ENCODE measurements at places on chromosomes 12 and 14.

GRCh38 chr14:89444516-89445125 is 27.6 kb upstream of the FOXN3 start:
- peak; percentile 6 for DNase-seq

DNA sequence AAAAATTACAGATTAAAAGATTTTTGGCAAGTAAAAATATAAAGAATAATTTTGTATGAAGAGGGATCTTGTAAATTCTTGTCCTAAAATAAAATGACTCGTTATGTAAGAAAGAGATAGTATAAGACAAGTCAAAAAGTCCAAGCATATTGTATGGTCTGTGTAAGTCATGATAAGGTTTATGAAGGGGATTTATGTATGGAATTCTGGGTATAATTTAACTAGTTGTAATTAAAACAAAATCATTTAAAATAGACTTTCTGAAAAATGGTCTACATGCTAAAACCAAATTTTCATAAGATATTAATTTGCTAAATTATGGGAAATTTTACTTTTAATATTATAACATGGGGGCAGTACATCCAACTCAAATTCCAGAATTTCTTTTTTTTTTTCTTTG is 17.6 kb upstream of the PEX5 start:
- DNase-seq: no peak

GRCh38 chr14:26261368-26262122 is 336.3 kb downstream of the NOVA1 start:
- DNase-seq: no peak

- DNase-seq: peak; percentile 86
Observed at GRCh38 chr12:41277100-41277945, 89.2 kb downstream of the PDZRN4 start.

GRCh38 chr12:15580431-15580830 is 208.8 kb downstream of the EPS8 start:
- DNase-seq: peak; percentile 29

DNA sequence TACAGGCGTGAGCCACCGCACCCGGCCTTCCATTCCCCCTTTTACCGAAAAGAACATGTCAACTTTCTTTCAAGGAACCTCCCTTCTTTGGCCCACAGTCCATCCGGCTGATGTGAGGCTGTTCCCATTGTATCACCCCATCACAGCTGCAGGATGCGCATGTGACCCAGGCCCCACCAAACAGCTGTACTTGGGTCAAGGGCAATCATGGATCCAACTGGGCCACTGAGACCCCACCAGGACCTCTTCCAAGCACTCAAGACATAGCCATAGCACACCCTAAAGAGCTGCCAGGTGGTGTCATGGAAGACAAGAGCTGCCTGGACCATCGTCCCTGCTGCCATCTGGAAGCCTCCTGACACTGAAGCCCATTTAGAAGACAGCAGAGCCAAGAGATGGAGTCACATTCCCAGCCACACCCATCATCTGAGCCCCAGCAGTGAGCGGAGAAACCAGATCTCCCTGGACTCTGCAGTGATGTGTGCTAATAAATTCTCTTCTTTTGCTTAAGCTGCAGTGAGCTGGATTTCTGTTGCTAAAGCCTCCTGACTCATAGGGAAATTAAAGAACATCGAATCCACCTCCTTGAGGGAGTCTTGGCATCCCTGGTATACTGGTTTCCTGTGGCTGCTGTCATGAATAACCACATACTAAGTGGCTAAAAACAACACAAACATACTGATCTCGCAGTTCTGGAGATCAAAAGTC is 105.6 kb downstream of the KSR2 start:
- no peak for DNase-seq

GRCh38 chr12:54053003-54053750 is 458 bp upstream of the HOXC4 start:
- no peak for DNase-seq

- no peak for DNase-seq
Observed at GRCh38 chr12:4191642-4192041, 81.9 kb upstream of the CCND2 start.

DNA sequence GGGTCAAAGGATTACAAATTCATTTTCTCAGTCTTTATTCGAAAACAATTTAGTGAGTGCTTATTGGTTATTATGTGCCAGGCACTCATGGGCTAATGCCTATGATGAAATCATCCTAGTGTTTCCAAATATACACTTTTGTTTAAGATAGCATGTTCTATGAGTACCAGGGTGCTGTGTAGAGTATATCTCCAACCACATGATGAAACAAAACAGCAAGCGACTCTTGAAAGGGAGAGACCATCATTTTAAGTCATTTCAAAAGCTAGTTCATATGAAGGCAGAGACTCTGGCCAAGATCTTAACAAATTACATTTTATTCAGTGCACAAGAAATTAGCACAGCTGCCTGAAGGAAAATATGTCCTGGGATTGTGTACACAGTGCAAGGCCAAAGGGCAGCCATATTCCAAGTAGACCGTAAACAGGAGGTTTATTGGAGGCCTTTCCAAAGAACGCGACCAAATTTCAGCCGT is 204.2 kb downstream of the EFCAB11 start:
- peak; percentile 11 for DNase-seq

DNA sequence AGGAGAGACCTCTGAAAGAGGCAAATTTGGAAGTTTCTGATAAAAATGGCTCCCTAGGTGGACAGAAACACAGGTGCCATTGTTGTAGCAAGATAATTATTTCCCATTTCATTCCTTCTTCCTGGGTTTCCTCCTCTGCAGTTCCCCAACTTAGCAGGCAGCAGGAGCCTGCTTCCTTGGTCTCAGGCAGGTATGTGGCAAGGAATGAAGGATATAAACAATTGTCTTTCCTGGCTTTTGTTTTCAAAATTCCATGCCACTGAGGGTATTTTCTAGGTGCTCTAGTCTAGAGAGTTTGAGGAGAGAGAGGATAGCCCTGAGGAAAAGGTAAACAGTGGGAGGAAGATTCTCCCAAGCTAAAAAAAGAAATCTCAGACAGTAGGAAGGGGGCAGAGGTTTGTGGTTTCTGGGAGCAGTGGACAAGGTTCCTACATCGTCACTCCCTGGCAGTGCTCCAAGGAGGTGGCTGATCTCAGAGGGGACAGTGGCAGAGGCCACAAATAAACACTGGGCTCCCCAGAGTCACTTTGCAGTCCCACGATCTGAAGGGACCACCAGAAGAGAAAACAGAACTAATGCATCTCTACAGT is 82.6 kb upstream of the IGF1 start:
- DNase-seq: no peak

GRCh38 chr12:16606201-16606849 is 363 bp upstream of the LMO3 start:
- DNase-seq: peak; percentile 81

- DNase-seq: no peak
Observed at GRCh38 chr12:49368240-49368600, 958 bp downstream of the SPATS2 start.

- no peak for DNase-seq
Observed at GRCh38 chr14:77988970-77989369, 181.2 kb upstream of the NRXN3 start.

DNA sequence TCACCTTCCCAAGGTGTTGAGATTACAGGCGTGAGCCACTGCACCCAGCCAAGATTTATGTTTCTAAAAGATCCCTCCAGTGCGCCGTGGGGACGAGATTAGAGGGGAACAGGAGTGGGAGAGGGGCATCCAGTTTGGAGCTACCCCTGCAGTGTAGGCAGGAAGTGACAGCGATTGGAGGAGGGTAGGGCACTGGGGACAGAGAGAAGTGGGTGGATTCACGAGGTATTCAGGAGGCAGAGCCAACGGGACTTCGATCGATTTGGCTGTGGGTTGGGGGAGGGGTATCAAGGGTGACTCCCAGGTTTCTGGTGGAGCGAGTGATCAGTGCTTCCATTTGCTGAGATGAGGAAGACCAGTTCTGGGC is 82.1 kb downstream of the CCDC92 start:
- DNase-seq: no peak

DNA sequence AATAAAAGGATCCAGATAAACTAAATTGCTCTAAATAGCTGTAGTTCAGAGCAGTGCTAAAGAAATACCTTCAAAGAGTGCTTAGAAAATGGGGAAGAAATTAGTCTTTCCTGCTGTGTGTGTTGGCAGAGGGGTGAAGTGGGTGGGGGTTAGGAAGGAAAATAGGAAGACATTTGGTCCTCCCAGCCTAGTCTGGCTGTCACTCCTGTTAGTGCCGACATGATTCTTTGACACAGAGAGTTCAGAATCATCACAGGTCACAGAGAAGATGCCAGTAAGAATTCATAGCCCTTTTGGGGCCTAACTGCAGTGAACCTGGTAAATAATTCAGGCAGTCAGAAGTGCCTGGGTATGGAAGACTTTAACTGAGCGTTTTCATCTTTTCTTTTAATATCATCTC is 74.8 kb downstream of the FLRT2 start:
- no peak for DNase-seq

- no peak for DNase-seq
Observed at GRCh38 chr14:56759633-56760032, 50.6 kb downstream of the OTX2 start.

GRCh38 chr12:103930787-103931735 is 851 bp downstream of the HSP90B1 start:
- DNase-seq: peak; percentile 50

DNA sequence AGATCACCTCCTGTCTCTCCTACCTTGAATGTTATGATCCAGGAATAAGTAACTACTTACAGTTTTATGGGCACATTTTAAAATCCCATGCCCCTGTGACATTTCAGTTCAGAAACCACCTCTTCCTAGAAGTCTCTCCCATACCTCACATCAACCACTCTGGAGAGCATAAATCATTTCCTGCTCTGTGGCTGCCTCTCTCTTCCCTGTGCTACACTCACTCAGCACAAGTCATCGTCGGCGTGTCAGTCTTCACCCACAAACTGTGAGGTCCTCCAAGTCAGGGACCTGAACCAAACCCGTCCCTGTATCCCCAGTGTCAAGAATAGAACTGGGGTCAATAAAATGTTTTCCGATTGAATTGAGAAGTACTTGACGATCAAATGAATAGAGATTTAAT is 863.3 kb downstream of the BCL11B start:
- no peak for DNase-seq

DNA sequence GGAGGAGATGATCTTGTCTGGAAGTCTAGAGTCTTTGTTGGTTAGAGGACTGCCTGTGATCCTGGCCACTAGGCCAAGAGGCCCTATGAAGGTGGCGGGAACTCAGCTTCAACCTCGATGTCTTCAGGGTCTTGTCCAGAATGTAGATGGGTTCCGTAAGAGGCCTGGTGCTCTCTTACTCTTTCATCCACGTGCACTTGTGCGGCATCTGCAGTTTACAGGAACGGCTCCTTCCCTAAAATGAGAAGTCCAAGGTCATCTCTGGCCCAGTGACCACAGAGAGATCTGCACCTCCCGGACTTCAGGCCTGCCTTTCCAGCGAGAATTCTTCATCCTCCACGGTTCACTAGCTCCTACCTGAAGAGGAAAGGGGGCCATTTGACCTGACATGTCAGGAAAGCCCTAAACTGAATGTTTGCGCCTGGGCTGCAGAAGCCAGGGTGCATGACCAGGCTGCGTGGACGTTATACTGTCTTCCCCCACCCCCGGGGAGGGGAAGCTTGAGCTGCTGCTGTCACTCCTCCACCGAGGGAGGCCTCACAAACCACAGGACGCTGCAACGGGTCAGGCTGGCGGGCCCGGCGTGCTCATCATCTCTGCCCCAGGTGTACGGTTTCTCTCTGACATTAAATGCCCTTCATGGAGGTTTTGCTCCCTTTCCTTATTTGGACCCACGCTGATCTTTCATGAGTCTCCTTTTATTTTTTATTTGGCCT is 17.7 kb downstream of the WNT5B start:
- no peak for DNase-seq

DNA sequence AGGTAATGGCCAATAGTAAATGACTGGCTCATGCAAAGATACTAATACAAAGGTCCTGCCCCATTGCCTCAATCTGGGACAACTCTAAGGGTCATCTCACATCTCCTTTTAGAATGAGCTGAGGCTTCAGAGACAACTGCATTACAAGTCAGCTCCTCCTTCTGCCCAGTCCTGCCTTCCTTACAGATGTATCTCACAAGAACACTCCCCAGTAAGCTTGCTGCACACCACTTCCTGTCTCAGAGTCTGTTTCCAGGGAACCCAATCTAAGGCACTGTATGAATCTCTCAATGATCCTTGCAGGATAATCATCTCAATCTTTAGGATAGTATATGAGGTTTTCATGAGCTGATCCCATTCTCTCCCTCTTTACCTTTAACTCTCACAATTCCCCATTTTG is 57.8 kb upstream of the ZDHHC17 start:
- peak; percentile 7 for DNase-seq

- no peak for DNase-seq
Observed at GRCh38 chr12:34403706-34404376, 381.5 kb downstream of the ALG10 start.

- DNase-seq: no peak
Observed at GRCh38 chr12:34166427-34167060, 144.2 kb downstream of the ALG10 start.

GRCh38 chr12:87157791-87158190 is 871.4 kb downstream of the C12orf50 start:
- DNase-seq: no peak

DNA sequence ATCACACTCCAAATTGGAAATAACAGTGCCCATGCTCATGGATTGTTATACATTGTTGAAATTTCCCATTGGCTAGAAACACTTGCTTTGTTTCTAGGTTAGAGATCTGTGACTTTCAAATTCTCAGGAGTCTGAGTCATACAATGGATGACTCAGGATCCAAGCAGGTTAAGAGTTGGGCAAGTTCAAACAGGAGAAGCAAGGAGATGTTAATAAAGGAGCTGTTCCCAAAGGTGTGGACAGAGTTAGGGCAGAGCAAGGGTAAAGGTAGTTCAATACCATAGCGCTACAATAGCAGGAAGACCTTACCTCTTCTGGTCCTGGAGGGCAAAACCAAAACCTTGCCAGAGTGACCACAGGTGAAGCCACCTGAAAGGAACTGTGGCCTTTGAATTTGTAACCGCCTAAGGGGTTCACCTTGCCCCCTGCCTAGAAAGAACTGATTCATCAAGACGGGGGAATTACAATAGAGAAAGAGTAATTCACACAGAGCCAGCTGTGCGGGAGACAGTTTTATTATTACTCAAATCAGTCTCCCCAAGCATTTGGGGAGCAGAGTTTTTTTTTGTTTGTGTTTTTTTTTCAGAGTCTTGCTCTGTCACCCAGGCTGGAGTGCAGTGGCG is 4.2 kb upstream of the AMN1 start:
- no peak for DNase-seq

DNA sequence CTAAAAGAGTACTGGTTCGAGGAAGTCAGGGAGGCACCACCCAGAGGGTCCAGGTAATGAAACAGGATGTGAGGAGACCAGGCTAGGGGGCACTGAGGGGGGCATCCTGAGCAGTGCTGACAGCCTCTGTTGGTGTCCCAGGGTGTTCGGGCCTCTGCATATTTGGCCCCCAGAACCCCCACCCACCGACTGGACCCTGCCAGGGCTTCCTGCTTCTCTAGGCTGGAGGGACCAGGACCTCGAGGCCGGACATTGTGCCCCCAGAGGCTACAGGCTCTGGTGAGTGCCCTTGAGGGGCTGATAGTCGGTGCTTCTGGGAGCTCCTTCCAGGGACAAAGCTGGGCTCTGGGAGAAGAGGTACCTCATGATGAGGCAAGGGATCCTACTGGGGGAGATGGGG is 2.6 kb downstream of the TROAP start:
- DNase-seq: no peak
